Activated CD4-positive, alpha-beta T cell treated with anti-CD3 and anti-CD28 coated beads, Interleukin-2, amount 50 U/mL, for 4 hours (primary cell): ENCODE measurements at places on chromosomes 3 and 15.
A peak's percentile ranks its signal among the peaks of the same experiment; 100 is the strongest.

- DNase-seq, result no peak
These were observed 15.9 kb downstream of the HRH1 start for GRCh38 chr3:11170052-11170770.

- no peak for DNase-seq
These were observed 27.4 kb upstream of the SRGAP3 start for GRCh38 chr3:9276761-9277370.

DNA sequence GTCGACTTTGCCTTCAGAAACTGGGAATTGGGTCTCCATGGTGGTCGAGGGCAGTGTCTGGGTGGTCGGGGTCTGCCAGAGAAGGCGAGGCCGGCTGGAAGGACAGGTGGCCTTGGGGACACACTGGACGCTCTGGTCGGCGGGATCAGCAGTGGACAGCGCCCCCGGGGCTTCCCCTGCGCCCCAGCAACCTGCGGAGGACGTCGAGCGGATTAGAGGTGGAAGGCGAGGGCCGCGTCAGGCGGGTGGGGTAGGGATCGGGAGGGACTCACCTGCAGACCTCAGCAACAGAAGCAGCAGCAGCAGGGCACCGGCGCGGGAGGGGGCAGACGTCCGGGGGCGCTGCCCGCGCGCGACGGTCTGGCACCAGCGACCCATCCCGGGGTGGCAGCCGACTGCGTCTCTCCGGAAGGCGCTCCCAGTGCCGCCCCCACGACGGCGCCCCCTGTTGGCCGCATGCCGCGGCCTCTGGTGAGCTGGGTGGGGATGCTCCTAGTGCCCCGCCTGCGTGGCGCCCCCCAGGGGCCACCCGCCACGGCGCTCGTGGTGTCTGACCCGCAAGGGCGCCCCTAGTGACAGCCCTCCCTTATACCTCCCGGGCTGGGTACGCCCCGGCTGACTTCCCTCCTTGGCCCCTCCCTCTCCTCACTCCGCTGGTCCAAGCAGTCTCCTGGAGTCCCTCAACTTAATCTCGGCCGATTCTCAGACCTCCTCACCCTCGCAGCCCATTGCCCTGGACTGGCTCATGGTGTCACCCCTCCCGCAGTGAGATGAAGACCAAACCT is at the start of gene PRSS50:
Gene PRSS50 (minus strand): TSS at position 423 of the 785 bp plus-strand sequence. CDS start 45 bp downstream, at position 378.
- DNase-seq, result no peak

DNA sequence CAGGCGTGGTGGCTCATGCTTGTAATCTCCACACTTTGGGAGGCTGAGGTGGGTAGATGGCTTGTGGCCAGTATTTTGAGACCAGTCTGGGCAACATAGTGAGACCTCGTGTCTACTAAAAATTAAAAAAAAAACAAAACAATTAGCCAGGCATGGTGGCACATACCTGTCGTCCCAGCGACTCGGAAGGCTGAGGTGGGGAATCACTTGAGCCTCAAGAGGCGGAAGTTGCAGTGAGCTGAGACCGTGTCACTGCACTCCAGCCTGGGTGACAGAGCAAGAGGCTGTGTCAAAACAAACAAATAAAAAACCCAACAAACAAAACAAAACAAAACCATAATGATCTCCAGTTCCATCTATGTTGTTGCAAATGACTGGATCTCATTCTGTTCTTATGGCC is 341.3 kb upstream of the CFAP20DC start:
- DNase-seq, result no peak

GRCh38 chr15:77440378-77440999 is 19.8 kb downstream of the HMG20A start:
- no peak for DNase-seq

- no peak for DNase-seq
These were observed 126.0 kb downstream of the MYLK start for GRCh38 chr3:123758081-123758564.

DNA sequence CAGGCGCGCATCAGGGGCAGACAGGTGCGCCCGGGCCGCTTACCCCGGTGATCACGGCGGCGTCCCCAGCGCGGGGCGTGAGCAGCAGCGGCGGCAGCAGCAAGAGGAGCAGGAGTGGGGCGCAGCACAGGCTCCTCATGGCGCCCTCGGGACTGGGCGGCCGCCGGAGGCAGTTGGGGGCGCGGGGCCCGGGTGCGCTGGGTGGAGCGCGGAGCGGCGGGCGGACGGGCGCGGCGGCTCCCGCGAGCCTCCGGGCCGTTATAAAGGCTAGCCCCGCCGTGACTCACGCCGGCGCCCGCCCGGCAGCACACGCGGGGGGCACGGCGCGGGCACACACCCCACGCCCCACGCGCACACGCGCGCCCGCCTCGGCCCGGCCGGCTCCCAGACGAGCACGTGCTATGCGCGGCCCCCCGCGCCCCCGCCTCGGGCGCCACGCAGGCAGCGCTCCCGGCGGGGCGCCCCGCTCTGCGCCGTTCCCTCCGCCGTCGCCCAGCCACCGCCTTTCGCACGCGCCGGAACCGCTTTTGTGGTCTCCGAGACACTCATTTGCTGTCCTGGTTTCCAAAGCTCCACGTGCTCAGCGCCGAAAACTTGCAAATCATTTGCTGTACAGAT is at the start of gene PROK2:
Gene PROK2 (minus strand): TSS at position 235 of the 618 bp plus-strand sequence. CDS start 96 bp downstream, at position 139.
- DNase-seq, result peak; percentile 17

- no peak for DNase-seq
These were observed 31.7 kb upstream of the MNS1 start for GRCh38 chr15:56496635-56497034.

GRCh38 chr3:168431491-168431890 is 335.8 kb upstream of the GOLIM4 start:
- no peak for DNase-seq

DNA sequence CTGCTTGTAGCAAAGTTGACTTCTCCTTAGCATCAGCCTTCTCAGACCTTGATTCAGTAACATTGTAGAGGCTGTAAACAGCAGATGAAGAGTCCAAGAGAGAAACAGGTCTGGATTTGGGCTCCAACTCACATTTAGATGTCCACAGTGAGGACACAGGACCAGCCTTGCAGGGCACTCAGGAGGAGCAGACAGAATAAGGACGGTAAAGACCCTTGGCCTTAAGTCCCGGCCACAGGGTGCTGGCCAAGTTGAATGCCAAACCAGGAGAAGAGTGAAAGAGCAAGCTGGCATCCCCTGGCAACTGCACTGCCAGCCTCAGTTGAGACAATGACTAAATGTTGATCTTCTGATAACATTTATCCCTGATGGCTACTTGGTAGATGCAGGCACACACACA is 136.3 kb downstream of the LRRK1 start:
- DNase-seq, result no peak

DNA sequence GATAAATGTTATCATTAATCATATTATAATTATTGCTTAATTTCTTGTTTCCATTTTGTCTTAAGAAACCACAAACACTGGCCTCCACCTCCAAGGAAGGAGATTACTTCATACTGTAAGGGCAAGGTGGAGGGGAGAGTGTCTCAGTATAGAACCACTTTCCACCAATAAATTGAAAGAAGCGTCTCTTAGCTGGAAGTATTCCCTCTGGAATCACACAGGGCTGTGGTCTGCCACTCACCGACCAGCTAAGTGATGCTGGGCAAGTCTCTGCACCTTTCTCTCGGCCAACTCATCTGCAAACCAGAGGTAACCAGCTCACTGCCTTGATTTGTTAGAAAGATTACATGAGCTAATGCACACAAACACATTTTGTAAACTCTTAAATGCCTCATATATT is 63.1 kb downstream of the EIF4E3 start:
- no peak for DNase-seq

DNA sequence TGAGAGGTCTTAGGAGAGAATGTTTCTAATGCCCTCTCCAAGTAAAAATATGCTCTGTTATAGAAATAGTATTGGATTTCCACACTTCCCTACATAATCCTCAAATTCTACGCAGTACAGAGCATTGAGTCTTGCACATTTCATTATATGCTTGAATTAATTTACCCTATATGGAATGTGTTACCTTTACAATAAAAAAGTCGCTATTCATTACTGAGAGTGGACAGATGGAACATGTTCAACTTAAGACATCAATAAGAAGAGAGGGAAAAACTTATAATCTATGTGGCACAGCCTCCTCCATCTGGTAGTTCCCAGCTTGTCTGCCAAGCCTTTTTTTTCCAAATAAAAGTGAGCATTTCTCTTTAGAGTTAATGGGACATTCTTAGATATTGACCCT is 417.9 kb downstream of the MECOM start:
- no peak for DNase-seq

DNA sequence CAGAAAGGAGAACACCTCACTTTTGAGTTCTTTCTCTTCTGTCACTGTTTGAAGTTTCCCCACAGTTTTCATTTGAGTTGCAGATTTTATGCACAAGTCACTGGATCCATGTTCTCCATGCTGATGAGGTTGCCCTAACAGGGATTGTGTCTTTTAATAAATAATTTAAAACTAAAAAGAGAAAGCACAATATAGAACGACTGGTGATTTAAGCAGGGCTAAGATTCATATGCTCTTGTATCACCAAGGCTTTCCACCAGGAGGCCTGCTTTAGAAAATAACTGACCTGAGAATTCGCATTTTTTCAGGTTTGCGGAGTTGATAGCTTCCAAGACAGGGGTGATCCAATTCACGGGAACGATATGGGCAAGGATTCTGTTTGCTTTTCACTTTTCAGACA is 252.0 kb upstream of the VEPH1 start:
- DNase-seq, result no peak

DNA sequence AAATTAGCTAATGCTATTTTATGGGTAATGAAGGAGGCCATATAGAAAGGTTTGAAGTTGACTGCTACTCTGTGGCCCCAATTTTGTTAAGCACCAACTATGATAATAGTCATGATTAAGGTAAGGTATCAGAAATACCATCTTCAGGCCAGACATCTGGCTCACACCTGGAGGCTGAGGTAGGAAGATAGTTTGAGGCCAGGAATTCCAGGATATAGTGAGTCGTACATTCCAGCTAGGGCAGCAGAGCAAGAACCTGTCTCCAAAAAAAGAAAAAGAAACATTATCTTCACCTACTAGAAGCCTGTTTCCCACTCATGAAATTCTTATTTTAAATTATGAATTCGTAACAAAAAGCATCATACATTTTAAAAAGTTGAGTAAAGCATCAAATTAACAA is 64.4 kb downstream of the LRRC28 start:
- no peak for DNase-seq

DNA sequence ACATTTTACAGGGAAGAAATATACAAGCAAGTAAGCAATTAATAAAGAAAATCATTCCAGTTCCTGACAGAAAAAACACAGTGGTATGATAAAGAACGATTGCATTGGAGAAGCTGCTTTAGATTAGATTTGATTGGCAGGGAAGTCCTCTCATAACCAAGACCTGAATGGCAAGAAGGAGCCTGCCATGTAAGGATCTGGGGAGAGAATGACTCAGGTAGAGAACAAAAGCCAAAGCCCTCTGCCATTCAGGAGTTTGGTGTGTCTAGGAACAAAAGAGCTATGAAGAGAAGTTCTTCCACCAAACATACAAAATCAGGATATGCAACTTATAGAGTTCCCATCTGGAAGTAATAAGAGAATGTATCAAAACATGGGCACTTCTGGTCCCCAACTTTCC is 57.6 kb downstream of the SIDT1 start:
- no peak for DNase-seq

DNA sequence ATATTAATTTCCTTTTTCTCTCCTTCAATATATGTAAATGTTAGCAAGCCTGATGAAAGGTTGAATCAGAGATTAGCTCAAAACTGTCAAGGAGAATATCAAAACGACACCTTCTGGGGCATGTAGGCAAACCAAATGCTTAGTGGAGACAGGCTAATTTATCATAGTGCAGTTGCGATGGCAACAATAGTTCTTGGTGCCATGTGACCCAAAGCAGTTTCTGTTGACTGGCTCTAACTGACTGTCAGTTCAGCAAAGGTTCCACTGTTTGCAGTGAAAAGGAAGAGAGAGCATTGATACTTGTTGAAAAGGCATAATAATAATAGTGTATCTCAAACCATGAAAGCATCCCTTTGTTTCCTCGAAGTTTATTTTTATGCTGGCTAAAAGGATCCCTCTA is 513.9 kb downstream of the NLGN1 start:
- no peak for DNase-seq

DNA sequence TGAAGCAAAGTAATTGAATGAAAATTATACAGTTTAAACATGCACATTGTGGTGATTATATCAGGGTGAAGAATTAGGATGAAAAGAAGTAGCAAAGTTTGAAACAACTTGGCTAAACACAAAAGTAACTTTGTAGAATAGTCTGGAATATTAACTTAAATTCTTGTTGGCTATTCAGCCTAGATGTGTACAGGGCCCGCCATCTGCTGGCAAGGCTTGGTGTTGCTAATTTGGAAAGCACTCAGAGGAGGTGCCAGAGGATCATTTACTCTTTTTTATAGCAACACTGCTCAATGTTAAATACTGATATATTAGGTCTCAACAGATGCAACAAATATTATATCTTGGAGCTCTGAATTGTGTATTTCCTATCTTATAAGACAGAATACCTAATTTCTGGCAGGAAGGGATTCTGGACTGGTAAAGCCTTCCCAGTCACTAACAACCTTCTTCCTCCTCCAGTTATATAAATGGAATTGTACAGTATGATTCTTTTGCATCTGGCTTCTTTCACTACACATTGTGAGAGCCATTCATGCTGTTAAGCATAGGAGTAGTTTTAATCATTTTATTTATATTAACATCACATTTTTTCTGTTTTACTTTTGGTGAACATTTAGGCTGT is 36.1 kb downstream of the TTC23 start:
- peak; percentile 52 for DNase-seq

- DNase-seq, result no peak
These were observed 171.8 kb upstream of the CDIN1 start for GRCh38 chr15:36407647-36408046.

DNA sequence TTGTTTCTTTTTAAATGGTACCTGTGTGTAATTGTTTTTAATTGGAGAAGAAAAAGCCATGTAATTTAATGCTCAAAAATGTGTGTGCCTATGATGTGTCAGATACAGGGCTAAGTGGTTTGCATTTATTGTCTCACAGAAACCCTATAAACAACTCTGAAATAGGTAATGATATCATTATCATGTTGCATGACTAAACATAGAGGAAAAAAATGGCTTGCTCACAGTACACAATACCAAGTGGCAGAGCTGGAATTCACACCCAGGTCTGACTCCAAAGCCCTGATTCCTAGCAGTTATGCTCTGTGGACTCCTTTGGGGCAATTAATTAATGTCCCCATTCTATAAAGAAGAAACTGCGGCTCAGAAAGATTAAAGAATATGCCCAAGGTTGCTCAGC is 237.4 kb upstream of the TRIM42 start:
- DNase-seq, result no peak
